ENCODE measurements at places on chromosomes 4 and X.

GRCh38 chr4:151218343-151218742, 58.6 kb upstream of the PRSS48 start:
- no peak for DNase-seq

GRCh38 chr4:123706973-123707372, 310.4 kb downstream of the SPRY1 start:
- no peak for DNase-seq

DNA sequence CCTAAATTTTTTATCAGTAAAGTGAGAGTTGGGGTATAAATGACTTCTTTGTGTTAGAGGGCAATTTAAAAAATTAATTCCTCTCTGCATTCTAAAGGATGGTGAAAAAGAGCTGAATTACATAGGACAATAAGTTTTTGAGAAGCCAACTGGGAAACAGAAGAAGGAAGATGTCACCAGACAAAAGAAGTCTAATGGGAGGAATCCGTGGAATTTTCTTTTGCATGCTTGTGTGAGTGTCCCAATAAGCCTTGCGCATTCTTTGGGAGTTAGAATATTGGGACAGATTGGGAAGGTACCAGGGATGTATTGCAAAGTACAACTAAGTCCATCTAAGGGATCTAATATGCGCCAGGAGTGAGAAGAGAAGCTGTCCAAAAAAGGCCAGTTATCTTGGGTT, 35.1 kb upstream of the NR3C2 start:
- no peak for DNase-seq

DNA sequence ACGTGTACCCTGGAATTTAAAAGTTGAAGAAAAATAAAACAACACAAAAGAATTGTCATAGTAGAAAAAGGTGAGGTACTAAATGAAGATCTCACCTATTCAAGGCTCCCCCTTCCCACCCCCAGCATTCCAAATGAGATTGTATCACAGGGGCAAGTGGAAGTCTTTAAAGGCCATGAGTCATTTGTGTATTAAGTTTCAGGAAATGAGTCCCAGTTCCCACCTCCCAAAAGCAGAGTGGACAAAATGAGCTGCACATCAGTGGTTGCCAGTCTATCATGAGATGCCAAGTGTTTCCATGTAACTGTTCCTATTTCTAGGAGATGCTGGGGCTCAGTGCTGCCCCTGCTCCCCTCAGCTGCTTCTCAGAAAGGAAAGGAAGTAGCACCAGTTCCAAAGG, 20.1 kb downstream of the ARHGEF9 start:
- no peak for DNase-seq

- DNase-seq, result no peak
These were observed 77.7 kb downstream of the CC2D2A start for GRCh38 chr4:15547392-15547791.
